ENCODE measurements at places on chromosomes 2 and 18.

GRCh38 chr18:73296686-73297085 is 428.9 kb upstream of the NETO1 start:
- no peak for DNase-seq

DNA sequence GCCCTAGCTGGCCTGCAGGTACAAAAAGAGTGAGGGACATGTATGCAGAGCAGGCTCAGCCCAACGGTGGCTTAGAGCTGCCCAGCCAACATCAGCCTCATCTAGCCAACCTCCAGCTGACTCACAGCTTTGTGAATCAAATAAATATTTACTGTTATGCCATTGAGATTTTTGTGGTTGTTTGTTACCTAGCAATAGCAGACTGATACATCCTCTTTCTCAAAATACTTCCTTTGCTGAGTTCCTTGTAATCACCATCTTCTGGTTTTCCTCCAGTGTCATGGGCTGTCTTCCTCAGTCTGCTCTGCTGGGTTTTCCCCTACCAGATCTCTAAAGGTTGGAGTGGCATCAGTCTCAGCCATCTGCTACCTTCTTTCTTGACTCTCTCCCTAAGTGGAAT is 126.6 kb upstream of the SLC1A4 start:
- DNase-seq, result no peak

DNA sequence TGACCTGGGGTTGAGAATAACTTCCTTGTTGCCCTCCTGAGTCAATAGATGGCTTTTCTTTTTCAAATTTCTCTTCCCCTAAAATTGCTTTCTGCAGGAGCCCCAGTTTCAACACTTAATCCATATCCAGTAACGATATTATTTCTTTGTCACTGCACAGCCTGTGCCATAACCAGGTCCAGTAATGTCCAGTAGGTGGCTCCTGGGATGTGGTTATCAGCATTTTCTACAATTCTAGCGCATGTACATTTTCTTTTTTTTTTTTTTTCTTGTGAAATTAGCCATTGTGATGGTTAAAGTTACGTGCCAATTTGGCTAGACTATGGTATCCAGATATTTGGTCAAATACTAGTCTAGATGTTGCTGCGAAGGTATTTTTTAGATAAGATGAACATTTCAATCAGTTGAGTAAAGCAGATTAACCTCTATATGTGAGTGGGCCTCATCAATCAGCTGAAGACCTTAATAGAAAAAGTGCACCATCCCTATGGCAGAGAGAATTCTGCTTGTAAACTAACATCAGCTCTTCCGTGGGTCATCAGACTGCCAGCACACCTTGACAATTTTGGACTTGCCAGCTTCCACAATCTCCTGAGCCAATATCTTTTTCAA is 72.9 kb upstream of the SCG2 start:
- no peak for DNase-seq

DNA sequence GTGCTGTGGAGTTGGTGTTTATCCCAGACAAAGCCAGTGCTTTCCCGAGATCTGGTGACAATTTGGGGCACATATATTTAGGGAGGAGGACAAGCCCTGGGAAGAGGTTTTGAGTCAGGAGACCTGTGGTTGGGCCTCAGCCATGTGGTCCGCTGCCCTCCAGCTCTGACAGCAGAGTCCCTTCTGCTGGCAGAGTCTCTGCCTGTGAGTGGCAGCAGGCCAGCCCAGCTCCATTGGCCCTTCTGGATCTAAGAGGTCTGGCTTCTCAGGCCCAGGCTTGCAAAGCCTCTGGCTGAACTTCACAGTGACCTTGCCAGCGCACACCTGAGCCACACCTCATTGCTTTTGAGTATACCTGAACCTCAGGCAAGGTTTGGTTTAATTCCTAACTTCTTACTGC is 115.3 kb downstream of the BCL2L11 start:
- DNase-seq, result no peak

- no peak for DNase-seq
These were observed 24.0 kb upstream of the SNORC start for GRCh38 chr2:232846055-232846454.

DNA sequence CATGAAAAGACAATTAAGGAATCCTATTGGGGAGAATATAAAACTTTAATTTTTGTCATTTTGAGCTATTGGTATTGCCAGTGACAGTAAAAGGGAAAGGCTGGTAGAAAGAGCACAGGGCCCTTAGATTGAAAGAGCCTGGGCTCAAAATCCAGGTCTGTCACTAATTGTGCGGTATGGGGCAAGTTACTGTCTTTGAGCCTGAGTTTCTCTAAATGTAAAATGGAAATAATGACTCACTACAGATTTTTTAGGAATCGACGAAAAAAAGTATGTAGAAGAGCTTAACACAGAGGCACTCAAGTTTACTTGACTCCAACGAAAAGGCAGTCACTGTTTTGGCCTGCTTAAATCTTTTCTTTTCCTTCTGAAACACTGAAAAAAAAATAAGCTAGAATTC is 7.0 kb downstream of the NDUFV2 start:
- DNase-seq, result no peak

DNA sequence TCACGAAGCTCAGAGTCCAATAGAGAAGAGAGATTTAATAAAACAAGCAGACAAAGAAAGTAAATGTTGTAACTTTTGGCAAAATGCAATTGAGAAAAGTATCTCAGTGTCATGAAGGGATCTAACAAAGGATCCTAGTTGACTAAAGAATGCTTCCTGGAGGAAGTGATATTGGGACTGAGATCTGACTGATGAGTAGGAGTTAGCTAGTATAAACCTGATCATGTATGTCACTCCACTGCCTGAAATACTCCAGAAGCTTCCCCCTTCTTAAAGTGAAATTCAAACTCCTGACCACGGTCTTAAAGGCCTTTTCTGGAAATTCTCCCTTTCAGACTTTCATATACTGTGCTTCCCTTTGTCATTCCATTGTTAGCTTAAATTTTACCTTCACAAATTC is 1102.4 kb upstream of the ZEB2 start:
- no peak for DNase-seq

- DNase-seq, result no peak
These were observed 126.4 kb upstream of the MGAT5 start for GRCh38 chr2:134127496-134127895.

DNA sequence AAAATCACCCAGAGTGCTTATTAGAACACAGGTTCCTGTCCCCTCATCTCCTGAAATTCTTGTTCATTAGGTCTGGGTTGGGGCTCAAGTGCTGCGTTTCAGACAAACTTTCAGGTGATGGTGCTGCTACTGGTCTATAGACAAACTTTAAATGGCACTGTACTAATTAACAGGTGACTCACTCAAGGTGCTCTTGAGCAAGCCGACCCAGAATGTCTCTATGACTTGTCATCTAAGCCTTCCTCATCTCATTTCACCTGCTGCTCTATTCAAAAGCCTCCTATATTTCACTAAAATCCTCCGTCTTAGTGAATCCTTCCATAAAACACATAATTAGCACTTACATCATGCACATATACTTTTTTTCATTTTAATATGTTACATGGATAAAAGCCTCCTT is 29.9 kb upstream of the STK39 start:
- DNase-seq, result no peak

DNA sequence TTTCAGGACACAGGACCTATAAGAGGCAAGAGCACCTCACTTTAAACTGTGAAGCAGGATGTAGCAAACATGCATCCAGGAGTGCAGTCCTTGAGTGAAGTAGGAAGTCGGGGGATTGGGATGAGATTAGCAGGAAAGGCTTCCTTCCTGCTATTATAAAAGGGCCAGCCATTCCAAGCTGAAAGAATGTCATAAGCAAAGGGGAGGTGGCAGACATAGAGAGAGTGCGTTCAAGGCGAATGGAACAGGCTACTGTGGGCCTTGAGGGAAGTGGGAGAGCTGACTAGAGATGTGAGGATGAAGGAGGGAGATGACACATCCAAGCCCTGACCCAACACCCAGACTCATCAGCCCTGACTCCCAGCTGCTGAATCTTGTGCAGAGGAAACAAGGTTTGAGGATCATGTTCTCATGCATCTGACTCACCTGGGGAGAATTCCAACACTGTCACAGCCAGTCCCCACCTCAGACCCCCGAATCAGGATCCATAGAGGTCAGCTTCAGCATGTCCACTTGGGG is 63.9 kb downstream of the GYPC start:
- DNase-seq, result no peak

GRCh38 chr2:62303788-62304187 is 107.9 kb downstream of the B3GNT2 start:
- no peak for DNase-seq

GRCh38 chr2:28558918-28559317 is 63.1 kb downstream of the PLB1 start:
- no peak for DNase-seq

GRCh38 chr2:141694180-141694579 is 436.6 kb downstream of the LRP1B start:
- DNase-seq, result no peak

DNA sequence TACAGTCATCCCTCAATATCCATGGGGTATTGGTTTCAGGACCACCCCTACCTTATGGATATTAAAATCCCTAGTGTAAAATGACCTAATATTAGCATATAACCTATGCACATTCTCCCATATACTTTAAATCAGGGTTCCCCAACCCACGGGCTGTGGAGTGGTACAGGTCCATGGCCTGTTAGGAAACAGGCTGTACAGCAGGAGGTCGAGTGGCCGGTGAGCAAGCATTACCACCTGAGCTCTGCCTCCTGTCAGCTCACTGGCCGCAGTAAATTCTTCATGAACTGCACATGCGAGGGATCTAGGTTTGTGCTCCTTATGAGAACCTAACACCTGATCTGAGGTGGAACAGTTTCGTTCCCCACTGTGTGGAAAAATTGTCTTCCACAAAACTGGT is 73.8 kb downstream of the RIF1 start:
- no peak for DNase-seq

DNA sequence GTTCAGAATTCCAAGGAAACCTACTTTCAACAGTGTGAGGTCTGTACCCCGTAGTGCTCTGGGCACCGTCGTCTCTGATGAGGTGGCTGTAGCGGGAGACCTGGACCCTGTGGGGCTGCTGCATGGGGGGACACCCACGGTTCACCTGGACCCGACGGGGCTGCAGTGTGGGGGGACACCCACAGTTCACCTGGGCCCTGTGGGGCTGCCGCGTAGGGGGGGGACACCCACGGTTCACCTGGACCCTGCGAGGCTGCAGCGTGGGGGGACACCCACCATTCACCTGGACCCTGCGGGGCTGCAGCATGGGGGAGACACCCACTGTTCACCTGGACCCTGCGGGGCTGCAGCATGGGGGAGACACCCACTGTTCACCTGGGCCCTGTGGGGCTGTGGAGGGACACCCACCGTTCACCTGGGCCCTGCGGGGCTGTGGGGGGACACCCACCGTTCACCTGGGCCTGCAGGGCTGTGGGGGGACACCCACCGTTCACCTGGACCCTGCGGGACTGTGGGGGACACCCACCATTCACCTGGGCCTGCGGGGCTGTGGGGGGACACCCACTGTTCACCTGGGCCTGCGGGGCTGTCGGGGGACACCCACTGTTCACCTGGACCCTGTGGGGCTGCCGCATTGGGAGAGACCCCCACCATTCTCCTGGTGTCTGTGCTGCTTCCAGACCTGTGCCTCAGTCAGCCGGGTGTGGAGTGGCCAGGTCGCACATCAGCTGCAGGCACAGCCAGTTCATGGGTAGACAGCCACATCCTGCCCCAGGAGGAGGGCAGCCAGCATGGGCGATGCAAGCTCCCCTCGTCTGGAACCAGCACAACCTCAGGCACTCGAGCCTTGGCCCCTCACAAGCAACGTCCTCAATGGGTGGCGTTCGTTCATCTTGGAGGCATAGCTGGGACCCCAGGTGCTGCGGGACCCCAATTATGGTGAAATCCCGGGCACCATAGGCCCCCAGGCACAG is 114.5 kb downstream of the TMEM18 start:
- DNase-seq, result no peak

DNA sequence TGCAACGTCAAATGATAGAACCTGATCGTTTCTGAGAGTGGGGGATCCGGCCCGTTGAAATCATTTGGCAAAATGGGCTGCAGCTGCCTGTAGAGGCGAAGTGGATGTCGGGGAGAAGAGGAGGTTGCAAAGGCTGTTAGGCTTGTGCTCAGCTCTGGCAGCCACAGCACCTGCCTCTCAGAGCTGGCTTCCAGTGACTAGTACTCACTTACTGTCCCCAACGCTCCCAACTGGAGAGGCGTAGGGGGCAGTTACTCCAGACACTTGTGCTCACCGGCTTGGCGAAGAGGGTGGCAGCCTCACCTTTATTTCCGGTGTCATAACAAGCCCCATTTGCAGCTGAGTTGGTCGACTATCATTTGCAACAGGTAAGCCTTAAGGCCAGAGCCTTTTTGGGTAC is 37.9 kb downstream of the NCK2 start:
- DNase-seq, result no peak

GRCh38 chr2:29097569-29097968 is 17.6 kb upstream of the CLIP4 start:
- no peak for DNase-seq

DNA sequence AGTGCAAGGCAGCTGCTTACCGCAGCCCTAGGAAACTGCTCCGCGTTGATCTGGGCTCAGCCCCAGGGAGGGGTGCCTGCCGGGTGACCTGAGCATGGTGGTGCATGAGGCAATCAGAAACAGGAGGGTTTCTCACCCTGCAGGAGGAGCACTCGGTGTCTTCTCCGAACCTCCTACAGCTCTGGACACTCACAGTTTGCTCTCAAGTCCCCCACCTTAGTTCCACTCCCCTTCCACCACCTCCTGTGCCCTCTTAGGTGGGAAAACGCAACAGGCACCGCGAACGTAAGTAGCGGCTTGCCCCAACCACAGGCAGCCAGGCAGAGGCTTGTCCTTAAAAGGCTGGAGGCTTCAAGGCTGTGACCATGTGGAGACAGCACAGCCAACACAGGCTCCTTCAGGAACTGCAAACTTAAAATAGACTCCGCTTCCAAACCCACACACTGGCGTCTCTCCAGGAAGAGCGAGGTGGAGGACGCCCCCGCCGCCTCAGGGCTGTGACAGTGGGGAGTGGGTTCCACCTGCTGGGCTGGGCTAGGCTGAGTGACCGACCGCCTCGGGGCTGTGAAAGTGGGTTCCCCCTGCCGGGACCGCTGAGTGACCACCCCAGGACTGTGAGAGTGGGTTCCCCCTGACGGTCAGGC is 71.6 kb downstream of the NDUFA10 start:
- no peak for DNase-seq

- no peak for DNase-seq
These were observed 1.0 kb upstream of the TUBB6 start for GRCh38 chr18:12306752-12307700.

- no peak for DNase-seq
These were observed 10.1 kb downstream of the ZNF519 start for GRCh38 chr18:14122097-14122496.

DNA sequence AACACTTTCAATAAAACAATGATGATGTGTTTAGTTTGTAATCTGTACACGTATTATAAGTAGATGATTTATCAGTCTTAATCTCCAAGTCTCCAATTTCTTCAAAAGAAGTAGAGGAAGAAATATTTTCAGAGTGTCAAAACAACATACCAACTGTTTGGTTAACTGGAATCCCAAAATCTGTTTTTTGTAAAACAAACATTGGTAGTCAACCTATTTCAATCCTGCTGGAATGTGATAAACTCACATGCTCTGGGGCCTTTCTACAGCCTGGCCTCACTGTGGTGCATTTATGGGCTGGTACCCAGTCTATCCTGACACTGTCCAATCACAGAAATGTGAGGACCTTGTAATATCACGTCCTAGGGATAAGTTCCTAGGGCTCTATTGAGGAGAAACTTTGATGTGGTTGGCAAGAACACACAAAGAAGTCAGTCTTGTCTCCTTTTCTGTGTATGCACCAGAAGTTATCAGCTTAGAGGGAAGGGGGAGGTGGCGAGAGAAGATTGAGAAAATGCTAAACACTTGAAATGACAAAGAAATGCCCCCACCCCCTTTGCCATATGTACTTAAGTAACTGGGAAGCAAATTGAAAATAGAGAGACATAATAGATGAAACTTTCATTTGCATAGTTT is 47.2 kb downstream of the PRKRA start:
- no peak for DNase-seq

Measured in esophagus squamous epithelium (tissue), 5 donors.